ENCODE measurements at places on chromosomes 4 and X.

DNA sequence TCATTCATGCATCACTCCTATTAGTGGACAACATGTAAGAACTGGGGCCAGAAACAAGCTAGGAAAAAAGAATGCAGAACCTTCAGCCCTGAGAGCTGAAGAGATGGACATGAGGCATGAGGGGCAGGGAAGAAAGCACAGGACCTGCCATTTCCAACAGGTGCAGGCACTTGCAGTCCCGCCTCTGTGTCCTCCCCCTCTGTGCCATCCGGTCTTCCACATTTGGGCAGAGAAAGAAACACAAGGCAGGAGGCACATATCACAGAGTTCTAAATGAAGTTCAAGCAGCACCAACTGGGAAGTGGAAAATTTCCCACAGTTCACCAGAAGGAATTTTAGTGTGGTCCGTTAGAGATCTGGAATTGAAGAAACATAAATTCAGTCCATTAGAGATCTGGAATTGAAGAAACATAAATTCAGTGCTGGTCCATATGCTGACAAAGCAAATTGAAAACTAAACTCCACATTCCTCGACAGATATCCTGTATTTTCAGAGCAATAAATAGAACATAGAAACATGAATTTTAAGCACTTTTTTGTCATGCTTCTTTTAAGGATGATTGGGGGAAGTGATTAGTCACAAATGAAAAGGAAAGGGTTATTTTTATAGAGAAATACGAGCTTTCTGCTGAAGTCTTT, 57.2 kb upstream of the DAPP1 start:
- no peak for DNase-seq

DNA sequence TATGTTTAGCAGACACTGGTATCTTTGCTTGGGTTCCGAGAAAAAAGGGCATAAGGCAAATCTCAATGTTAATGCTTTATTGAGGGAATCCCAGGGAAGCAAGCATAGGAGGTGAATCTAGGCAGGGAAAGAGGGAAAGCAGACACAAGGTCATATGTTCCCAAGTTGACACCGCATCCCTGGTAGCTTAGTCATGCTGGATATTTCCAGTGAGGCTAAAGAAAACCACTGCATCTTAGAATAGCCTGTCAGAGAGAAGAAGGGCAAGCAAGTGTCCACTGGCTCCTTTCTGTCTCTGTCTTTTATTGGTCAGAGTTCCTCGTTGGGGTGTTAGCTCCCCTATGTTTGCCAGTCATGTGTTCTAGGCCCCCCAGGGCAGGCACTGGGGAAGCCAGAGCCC, 104.7 kb downstream of the NKX6-1 start:
- DNase-seq = no peak

GRCh38 chr4:79250887-79251286, 75.0 kb downstream of the NAA11 start:
- DNase-seq = no peak

DNA sequence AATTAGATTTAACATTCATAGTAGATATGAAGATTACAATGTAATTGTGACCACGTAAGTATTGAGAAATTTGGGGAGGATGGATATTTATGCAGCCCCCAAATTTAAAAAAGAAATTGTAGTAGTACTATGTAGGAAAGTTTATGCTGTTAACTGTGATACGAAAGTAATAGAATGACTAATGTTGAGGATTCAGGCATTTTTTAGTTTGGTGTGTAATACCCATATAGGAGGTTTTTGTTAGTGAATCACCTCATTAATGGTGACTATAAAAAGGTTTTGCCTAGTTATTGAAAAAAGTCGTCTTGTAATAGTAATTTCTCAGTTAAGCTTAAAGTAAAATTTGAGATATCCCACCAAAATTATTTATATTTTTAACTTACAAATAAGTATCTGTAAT, 67.2 kb downstream of the SMARCAD1 start:
- no peak for DNase-seq

DNA sequence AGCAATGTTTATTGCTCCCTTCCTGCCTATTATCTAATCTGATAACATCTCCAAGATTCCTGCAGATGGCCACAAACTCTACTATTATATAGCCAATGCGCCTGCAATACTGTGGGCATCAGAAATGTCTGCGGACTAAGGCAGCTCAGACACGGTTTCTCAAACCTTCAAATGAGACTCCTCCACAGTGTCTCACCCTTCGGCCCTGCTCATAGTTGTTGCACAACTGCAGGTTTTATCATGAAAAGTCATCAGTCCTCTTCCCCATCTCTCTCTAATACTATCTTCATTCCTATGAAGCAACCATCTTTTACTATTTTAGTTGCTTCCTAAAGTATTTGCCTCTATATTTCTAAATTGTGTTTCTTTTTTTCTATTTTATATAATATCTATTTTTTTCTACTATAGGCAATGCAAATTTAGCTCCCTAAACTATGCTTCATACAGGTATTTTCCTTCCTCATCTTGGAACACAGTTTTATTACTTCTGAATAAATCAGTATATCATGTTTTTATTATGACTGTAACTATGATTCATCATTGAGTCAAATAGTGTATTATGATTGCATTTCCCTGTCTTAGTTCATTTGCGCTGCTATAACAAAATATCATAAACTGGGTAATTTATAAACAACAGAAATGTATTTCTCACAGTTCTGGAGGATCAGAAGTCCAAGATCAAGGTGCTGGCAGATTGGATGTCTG, 129.7 kb upstream of the EDNRA start:
- no peak for DNase-seq

DNA sequence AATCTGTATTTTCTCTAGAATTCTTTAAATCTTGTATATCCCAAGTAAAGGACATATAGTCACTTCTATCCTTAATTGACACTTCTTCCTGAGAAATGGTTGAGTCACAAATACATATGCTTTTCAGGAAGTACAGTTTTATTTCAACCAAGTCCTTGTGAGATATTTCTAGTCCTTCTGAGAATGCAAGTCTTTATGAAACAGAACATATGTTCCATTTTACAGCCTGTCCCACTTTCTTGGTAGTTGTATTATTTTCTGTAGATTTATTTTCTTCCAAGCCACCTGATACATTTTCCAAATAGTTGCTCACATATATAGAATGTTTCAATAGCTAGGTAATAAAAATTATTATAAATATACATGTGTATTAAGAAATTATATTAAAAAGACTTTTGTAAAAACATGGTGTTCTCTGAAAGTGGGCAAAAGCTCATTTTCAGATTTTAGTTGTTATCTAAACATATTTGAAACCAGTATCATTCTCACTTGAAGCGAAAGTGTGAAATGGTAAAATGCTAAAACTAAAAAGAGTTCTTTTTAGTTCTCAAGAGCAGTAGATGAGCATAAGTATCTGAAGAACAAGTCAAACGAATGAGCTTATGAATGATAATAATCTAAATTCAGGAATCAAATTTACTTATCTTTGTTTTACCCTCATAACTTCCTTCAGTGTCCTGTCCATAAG, 468.0 kb downstream of the EPHA5 start:
- no peak for DNase-seq

DNA sequence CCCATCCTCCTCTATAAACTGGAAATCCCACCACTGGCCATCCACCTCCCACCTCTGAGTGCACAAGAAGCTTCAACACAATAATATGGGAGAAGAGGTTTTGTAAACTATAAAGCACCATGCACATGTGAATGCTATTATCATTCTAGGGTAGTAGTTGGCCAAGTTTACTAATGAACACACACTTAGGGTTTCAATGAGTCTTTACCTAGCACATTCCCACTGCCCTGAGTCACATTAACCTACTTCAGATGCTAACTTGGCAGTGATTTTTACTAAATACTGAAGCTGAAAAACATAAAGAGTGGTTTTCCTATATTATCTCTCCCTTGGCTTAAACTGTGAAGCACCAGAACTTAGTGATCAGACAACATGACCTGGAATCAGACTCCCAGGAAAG, 93.9 kb downstream of the SH3KBP1 start:
- no peak for DNase-seq

GRCh38 chr4:184322328-184323025, 104.8 kb upstream of the ENPP6 start:
- no peak for DNase-seq

DNA sequence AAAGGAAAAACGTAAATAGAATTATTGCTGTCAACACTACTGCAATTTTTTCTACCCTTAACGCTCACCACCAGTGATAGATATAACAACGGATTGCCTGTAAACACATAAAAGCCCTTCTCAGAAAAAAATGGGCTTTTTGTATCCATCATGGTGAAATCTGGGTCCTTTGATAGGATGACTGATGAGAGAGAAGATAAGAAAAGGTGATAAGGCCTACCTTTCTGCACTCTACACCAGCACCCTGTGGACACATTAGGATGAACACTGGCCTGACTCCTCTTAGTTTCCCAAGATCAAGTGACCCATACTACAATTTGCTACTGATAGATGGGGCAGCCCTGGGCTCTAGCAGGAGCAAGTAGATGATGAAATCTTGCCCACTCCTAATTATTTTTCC, 112.3 kb upstream of the RAP2C start:
- DNase-seq = no peak

- DNase-seq = no peak
Observed at GRCh38 chrX:118772051-118772450, 44.6 kb downstream of the IL13RA1 start.

- no peak for DNase-seq
Observed at GRCh38 chr4:164509951-164510350, 244.0 kb upstream of the SMIM31 start.

- no peak for DNase-seq
Observed at GRCh38 chr4:109276482-109277095, 25.9 kb downstream of the COL25A1 start.

GRCh38 chr4:78592088-78592783, 40.7 kb downstream of the ANXA3 start:
- DNase-seq = no peak

DNA sequence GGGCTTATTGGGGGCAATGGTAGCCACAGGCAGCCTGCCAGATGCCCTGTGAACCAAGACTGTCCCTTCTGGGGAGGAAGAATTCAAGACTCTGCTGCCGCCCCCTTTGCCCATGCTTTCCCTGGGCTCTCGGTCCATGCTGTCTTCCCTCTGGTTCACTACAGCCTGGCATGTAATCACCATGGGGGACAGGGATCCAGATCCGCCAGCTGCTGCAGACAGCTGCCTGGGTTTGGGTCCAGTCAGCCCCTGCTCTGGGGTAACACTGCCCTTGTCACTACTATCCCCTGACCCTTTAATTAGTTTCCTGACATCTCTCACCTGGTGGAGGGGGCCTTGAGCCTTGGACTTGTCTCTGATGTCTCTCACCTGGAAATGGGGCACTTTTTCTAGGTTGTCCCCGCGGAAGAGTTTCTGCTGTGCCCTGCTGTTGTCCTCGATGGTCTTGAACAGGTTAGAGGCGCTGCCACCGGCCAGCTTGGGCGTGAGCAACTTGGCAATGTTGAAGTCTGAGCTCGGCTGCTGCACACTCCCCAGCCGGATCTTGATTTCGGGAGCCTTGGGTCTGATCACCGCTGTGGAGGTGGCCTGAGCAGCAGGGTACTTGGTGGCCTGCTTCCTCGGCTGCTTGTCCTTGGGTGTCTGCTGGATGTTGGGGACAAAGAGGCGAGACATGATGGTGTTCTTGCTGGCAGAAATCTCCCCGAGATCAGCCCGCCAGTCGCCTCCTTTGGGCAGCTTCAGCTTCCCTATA, 6.4 kb downstream of the C4orf54 start:
- DNase-seq = no peak

DNA sequence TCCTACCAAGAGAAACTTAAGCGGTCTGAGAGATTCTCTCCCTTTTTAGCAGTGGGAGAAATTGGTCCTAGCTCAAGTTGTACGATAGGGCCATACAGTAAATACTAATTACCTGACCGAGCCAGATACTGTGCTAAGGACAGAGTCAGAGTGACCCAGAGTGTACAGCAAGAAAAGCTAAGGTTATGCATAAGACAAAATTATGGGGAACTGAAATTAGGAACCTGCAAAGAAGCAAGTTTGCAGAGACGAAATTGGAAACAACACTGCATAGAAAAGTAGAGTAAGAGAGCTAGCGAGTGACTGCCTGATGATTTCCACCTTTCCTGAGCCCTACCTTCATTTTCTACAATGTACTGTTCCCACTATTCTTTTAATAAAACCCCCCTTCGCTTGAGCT, 278.1 kb downstream of the NKX6-1 start:
- no peak for DNase-seq

GRCh38 chr4:78638337-78639172, 87.0 kb downstream of the ANXA3 start:
- DNase-seq = no peak

DNA sequence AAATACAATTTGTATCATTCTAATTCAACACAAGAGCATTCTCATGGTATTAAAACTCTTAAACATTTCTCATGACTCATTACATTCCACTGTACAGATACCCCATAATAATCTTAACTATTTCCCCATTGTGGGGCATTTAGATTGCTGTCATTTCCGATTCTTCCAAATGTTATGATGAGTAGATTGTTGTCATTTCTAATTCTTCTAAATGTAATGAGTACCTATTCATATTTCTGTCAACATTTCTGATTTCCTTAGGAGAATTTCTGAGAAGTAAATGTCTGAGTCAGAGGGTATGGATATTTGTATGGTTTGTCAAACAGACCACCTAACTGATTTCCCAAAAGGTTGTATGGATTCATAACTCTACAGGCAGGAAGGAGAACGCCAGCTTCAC, 8.3 kb downstream of the S100G start:
- DNase-seq = no peak

- no peak for DNase-seq
Observed at GRCh38 chrX:12263211-12263610, 124.9 kb downstream of the FRMPD4 start.

DNA sequence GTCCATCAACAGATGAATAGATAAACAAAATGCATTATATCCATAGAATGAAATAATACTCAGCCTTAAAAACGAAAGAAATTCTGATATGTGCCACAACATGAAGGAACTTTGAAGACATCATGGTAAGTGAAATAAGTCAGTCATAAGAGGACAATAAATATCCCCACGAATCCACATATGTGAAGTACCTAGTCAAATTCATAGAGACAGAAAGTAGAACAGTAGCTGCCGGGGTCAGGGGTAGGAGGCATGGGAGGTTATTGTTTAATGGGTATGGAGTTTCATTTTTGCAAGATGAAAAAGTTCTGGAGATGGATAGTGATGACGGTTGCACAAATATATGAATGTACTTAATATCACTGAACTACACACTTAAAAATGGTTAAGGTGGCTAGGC, 151.6 kb upstream of the MAP3K15 start:
- no peak for DNase-seq

- no peak for DNase-seq
Observed at GRCh38 chr4:111678908-111679307, 466.3 kb upstream of the FAM241A start.

- DNase-seq = no peak
Observed at GRCh38 chr4:152968806-152969394, 32.8 kb downstream of the FHDC1 start.

DNA sequence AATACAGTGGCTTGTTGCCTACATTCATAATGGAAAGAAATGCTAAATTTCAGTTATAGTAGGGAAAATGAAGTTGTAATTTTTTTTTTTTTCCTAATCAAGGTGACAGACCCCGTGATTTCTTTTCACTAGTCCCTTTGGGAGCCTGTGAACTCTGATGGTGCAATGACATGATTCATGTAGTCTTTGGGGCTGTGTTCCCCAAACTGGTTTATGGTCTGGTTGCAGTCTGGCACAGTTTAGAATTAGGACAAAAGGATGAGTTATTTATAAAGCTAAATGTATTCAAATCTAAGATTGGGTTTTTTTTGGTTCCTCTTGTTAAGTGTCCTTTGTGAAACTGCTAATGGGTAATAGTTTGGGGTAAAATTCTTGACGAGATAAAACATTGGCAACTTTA, 66.0 kb downstream of the REPS2 start:
- DNase-seq = no peak

- DNase-seq = no peak
Observed at GRCh38 chr4:45453258-45453853, 670.5 kb downstream of the GABRG1 start.
